Activated T-cell treated with anti-CD3 and anti-CD28 coated beads for 48 hours (primary cell): ENCODE measurements at places on chromosomes 12 and 14.

DNA sequence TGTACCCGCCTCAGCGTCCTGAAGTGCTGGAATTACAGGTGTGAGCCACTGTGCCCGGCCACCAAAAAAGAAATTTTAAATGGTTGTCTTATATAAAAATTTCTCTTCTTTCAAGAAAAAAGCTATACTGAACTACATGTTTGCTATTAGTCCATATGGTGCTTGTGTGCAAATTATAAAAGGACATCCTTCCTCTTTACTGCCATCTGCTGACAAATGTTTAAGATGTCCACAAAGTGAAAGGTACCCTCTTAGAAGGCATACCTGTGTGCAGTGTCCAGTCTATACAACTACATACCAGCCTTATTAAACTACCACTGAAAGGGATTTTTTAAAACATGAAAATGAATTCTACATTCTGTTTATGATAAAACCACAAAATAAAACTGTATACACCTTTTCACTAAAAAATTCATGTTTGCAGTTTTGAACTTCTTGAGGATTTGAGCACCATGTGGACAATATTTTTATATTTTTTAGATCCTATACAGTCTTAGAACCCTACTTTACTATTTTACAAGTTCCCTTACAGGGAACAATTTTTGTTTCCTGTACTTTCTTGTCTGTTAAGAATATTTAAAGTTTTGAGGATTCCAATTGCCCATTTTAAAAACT is 32.8 kb upstream of the TOMM20L start:
- DNase-seq, result no peak

DNA sequence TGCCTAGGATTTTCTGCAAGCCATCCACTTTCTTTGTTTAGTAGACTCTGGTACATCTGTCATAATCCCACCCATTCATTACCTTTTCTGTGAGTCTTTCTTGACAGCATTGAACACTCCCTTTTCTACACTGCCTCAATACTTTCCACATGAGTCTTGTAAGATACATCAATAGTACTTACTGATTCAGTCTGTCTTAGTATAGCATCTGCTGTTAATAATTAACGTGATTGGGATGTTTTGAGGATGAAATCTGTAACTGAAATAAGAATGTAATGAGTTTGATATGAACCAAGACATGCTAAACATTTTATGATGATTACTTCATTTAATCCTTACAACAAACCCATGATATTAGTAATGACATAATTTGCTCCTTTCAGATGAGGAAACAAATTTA is 196.2 kb upstream of the FOXG1 start:
- DNase-seq, result no peak

DNA sequence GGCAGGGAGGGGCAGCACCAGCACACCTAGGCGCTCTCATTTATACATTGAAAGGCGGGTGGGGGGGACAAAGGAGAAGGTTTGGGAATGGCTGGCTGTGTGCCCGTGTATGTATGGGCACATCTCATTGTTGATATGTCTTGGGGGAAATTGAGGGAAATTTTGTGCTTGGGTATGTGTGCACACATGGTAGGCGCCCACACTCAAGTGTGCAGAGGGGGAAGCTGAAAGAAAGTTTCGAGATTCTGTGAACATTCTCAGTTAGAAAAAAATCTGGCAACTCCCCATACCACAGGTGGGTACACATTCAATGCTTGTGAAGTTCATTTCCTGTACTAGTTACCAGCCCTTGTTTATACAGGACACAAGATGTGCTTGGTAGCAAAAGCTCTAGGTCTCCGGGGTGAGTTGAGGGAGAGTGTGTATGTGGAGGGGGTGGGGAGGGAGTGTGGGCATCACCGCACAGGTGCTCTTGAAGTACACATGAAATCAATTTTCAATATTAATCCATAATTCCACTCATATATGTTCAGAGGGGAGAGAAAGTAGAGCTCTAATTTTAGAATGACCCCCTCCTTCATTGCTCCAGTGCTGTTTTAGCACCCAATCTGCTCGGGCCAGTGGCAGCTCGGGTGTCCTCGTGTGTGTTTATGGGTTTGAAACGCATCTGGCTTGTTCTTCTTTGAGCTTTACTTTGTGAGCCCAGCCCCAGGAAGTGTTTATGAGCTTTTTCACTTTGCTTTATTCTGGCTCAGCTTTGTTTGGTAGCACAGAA is 286.0 kb downstream of the ZFP36L1 start:
- no peak for DNase-seq

DNA sequence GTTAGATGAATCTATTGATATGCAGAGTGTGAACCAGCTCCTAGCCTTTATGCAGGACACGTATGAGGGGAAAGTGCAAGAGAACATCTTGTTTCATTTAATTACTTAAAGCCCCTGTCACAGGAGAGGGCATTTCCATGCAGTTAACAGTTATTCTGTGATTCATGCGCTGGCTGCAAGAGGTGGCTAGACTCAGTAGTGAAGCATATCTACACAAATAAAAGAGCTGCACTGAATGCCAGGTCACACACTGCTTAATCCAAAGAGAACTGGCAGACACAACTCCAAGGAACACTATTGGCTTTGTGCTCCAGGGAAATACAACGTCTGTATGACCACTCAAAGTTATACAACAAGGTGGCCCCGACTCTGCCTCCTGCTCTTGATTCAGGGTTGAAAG is 394.1 kb downstream of the C12orf75 start:
- DNase-seq, result no peak

- DNase-seq, result no peak
Observed at GRCh38 chr12:116164250-116165035, 113.0 kb downstream of the MED13L start.
